Fibroblast of villous mesenchyme (primary cell): ENCODE measurements at places on chromosomes 6 and 20. TPM values are rescaled to one million over a fixed set of nuclear protein-coding genes. Genes with fewer than 3 reads are reported as not detected.
A peak's percentile ranks its signal among the peaks of the same experiment; 100 is the strongest.

CLDN20 gene
- total RNA-seq, result not detected in 2 replicates

TRPC4AP gene
- 86.7 and 96.7 TPM in 2 replicates for total RNA-seq

PAX1 gene
- under 0.01 TPM in 1 of 2 replicates, not detected in the other for total RNA-seq

CRIP3 gene
- total RNA-seq, result not detected in 2 replicates

FAM209B gene
- not detected in 2 replicates for total RNA-seq

CRISP2 gene
- total RNA-seq, result not detected in 2 replicates

DNA sequence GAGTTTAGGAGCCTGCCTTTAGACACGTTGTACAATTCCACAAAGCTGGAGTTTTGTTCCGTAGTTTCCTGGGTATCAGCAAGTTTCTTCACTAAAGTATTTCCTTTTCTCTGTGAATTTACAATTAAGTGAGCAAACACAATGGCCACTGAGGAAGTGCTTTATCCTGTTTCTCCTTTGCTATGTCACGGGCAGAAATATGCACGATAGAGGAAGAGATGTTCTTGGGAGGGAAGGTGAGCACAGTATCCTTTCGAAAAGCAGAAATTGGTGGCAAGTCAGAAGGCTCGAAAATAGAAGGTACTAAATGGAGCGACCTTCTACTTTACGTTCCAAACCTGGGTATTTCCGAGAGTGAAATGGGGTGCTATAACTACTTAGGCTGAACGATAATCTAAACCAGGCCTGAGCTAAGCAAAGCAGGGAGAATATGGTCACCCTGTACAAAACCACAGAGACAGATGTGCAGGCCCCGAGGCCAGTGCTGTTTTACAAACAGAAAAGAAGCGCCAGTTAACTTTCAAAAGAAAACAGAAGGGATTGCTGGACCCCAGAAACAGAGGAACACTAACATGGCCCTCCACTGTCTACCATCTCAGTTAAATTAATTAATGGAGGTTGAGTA is 259.6 kb downstream of the TBC1D7 start:
- DNase-seq, result no peak

GRCh38 chr6:35079311-35080000 is 61.7 kb downstream of the TCP11 start:
- DNase-seq, result no peak

- DNase-seq, result no peak
Observed at GRCh38 chr6:52015953-52016352, 71.5 kb downstream of the PKHD1 start.

- no peak for DNase-seq
Observed at GRCh38 chr20:14913896-14914620, 576.6 kb upstream of the FLRT3 start.

DNA sequence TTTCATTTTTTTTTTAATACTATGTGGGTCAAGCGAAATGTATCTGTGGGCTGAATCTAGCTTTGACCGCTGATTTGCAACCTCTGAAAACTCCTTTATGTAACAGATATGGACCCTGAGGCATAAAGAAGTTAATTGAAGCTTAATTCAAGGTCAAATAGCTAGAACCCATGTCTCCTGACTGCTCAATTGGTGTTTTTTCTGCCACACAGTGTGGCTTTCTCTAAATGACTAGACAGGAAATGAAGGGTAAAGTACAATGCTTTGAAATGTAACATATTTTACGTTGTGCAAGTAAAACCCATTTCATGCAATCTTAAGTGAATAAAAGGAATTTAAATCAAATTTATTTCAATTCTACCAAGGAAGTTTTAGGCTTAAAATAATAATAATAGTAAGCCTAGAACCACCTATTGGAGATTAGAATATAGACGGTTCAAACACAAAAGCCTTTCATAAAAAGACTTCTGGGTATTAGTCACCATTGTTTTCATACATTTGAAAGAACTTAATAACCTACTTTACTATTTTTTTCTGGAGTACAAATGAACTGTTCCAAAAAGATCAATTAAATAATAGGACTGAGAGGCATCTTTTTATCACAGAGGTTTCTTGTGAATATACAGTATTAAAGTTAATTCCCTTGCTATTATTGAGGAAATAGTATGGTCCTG is 279.8 kb downstream of the EPHA7 start:
- DNase-seq, result no peak

GRCh38 chr6:81896525-81897503 is 144.3 kb upstream of the TENT5A start:
- DNase-seq, result peak; percentile 13

DNA sequence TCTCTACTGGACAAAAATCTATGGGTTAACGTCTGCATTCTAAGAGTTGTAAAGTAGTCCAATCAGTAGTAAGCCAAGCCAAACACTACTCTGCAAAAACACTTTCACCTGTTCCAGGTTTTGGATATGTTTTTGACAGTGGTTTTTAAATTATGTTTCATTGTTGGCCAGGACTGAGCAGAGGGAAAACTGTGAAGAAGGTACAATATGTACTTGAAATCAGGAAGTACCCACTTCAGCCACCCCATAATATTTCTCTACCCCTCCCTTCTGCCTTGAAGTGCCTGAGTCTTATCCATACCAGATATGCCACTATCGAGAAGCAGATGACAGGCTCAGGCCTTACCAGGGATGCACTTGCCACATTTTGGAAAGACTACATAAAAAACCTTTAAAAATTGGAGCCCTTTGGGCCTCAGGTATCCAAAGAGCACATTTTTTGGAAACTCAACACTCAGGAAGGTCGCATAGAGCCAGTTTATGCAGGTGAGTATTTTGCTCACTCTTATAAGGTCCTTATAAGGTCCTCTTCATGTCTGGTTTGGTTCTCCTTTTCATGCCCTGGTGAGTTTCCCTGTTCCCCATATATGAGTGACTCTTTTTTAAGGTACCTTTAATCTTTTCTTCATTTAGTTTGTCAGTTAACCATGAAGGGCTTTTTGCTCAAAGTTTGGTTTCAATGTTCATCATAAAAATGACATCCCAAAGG is 859.3 kb upstream of the FLRT3 start:
- no peak for DNase-seq

DNA sequence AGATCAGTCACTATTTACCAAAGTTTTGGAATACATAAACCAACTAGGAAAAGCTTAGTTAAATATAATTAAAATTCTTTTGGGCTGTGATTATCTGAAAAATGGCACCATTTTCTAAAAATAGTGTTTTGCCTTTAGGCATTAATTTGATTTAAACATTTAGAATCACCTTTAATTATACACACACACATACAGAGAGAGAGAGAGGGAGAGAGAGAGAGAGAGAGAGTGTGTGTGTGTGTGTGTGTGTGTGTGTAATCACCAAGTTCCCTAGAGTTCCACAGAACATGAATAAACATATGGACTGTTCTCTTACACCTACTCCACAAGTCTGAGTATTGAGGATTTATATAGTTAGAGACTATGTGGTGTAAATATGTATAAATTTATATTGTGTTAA is 141.2 kb upstream of the ATXN1 start:
- no peak for DNase-seq

DNA sequence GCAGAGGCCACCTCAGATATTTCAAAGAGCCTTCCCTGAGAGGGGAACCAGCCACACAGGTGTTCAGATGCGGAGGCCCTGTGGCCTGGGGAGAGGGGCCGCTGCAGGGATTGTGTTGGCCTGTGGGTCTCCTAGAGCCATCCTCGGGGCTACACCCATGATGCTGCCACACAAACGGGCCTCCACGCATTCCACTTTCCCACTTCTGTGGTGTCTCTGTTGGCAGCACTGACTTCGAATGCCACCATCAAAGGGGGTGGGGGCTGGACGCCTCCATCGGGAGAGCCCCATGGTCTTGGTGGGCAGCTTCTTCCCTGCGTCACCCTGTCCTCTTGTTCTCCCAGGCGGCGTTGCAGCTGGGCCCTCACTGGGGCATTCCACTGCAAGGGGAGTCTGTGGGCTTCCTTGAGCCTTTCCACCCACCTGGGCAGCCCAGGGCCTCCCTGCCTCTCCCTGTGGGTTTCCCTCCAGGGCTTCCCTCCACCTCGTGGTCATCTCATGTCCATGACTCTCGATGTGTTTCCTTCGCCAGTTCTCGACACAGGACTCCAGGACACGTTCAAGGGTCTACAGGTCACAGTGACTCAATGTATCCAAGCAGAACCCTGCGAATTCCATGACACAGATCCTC is 145.5 kb downstream of the ERMARD start:
- no peak for DNase-seq

DNA sequence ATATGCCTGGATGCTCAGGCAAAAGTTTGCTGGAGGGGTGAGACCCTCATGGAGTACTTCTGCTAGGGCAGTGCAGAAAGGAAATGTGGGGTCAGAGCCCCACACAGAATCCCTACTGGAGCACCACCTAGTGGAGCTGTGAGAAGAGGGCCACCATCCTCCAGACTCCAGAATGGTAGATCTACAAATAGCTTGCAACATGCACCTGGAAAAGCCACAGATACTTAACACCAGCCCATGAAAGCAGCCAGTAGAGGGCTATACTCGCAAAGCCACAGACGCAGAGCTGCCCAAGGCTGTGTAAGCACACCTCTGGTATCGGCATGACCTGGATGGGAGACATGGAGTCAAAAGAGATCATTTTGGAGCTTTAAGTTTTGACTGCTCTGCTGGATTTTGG is 60.7 kb upstream of the GJE1 start:
- peak; percentile 3 for DNase-seq

DNA sequence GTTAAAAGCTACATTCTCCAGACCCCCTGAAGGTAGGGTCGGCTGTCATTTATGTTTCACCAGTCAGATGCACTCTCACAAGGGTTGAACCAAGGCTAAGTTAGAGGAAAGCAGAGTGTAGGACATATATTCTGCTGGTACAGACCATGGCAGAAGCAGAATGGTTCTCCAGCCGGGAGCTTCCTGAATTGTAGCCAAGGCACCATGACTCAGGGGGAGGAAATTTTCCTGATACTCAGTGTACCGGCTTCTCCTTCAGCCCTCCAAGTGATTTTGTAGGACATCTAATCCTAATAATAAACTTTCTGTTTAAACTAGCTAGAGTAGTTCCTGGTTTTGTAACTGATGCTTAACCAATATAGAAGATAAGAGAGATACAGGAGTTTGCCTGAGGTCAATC is 14.2 kb upstream of the SLPI start:
- peak; percentile 20 for DNase-seq

- DNase-seq, result peak; percentile 61
Observed at GRCh38 chr6:149335924-149336608, 18.6 kb downstream of the TAB2 start.

- DNase-seq, result peak; percentile 53
Observed at GRCh38 chr20:25336561-25337422, 53.8 kb downstream of the ABHD12 start.

DNA sequence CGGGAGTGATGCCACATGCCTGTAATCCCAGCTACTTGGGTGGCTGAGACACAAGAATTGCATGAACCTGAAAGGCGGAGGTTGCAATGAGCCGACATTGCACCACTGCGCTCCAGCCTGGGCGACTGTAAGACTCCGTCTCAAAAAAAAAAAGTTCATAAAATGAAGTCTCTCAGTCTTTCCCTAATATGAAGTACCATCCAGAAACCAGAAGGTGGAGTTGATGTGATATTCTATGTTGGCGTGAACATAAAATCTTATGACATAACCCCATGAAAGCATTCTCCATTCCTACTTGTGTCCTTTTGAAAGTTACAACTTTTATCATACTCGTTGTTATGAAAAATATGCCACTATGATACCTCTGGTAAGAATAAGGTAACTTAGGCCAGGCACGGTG is 5.7 kb downstream of the SOD2 start:
- no peak for DNase-seq
